Pancreas (tissue), 10 donors: ENCODE measurements at places on chromosomes 7 and 10.

DNA sequence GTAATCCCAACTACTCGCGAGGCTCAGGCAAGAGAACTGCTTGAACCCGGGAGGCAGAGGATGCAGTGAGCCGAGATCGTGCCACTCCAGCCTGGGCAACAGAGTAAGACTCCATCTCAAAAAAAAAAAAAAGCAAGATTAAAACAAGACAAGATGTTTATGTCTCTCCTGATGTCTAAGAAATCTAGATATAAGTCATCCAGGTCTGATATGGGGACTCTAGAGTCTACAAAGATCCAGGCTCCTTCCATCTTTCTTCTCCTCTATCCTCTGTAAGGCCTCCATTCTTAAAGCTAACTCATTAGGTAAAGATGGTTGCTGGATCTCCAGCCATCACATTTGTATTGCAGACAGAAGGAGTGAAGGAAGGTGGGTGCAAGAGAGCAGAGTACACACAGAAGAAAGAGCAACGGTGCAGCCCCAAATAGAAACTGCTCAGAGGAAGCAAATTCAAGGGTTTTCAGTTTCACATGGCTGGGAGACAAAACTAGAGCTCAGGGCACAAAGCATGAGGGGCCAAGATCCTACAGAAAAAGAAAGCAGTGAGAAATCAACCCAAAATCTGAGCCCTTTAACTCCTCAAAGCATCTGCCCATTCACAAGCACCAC lies 57.6 kb downstream of the USP6NL start:
- no peaks in the 10 kb centered on the region for H3K4me1 ChIP-seq
- no peak overlapping the region for H3K4me3 ChIP-seq
- no peaks in the 10 kb centered on the region for H3K36me3 ChIP-seq
- H3K27ac ChIP-seq, result no peak overlapping the region

- no peaks in the 10 kb centered on the region for H3K4me1 ChIP-seq
- H3K36me3 ChIP-seq, result no peaks in the 10 kb centered on the region
- no peak overlapping the region for H3K27ac ChIP-seq
Measured at GRCh38 chr10:62180677-62181076, 88.0 kb downstream of the RTKN2 start.

DNA sequence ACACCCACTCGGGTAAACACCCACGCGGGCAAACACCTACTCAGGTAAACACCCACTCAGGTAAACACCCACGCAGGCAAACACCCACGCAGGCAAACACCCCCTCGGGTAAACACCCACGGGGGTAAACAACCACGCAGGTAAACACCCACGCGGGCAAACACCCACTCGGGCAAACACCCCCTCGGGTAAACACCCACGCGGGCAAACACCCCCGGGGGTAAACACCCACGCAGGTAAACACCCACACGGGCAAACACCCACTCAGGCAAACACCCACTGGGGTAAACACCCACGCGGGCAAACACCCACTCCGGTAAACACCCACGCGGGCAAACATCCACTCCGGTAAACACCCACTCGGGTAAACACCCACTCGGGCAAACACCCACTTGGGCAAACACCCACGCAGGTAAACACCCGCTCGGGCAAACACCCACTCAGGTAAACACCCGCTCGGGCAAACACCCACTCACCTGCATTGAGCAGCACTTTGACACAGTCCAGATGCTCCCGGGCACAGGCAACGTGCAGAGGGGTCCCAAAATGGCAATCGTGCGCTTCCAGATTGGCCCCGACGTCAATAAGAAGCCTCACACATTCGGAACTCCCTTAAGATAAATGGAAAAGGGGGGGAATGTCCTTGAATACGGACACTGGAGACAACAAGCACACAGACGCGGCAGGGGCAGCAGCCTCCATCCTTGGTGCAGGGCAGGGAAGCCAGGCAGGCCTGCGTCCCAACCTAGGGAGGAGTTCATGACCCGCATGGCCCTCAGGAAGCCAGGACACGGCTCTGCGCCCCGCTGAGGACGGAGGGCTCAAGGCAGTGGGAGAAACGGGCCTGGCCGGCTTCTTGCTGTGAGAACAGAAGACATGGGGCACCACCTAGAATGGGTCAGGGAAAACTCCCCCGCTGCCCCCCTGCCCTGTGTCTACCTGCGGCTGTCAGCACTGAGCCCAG lies 17.6 kb downstream of the ASB13 start:
- no peaks in the 10 kb centered on the region for H3K36me3 ChIP-seq
- H3K27ac ChIP-seq, result no peak overlapping the region
- H3K4me1 ChIP-seq, result peaks cover 10% of the 10 kb centered on the region
- H3K27me3 ChIP-seq, result no peaks in the 10 kb centered on the region

DNA sequence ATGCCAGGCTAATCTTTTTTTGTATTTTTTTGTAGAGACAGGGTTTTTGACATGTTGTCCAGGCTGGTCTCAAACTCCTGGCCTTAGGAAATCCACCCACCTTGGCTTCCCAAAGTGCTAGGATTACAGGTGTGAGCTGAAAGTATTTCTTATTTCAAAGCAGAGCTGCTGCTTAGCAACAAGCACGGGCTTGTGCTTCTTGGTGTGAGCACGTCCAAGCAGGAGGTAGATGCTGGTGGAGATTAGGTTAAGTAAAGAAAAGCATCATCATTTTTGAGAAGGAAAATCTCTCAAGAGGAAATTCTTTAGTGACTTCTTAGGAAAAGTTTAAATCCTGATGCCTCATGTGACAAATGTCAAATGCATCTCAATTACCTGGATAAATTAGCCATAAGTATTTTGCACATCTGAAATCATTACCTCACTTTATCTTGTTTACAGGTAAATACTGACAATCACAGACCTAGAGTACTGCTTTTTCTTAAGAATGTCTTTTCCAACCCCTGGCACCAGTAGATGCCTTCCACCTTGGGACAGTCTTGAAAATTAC lies 431.8 kb upstream of the FZD8 start:
- H3K4me3 ChIP-seq, result no peak overlapping the region
- no peak for DNase-seq
- no peak overlapping the region for H3K27ac ChIP-seq
- no peaks in the 10 kb centered on the region for H3K4me1 ChIP-seq
- no peaks in the 10 kb centered on the region for H3K36me3 ChIP-seq
- no peaks in the 10 kb centered on the region for H3K27me3 ChIP-seq

DNA sequence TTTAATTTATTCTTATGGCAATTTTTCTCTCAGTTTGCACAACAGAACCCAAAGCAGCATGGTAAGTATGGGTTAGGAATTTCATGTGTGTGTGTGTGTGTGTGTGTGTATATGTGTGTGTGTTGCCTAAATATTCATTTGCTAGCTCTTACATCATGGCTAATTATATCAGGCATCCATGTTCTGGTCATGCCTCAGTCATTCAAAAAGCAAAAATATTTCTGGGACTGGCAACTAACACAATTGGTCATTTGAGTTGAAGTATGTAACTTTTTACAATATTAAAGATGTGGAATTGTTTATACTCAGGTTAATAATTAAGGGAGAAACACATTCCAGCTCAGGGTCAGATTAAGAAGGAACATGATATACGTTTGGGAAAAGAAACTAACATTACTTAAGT lies 67.6 kb upstream of the PHYHIPL start:
- peaks cover 36% of the 10 kb centered on the region for H3K4me1 ChIP-seq
- DNase-seq, result peak; percentile 13
- no peaks in the 10 kb centered on the region for H3K27me3 ChIP-seq
- H3K27ac ChIP-seq, result peak overlapping the region; percentile 28

- no peak overlapping the region for H3K4me3 ChIP-seq
- no peaks in the 10 kb centered on the region for H3K4me1 ChIP-seq
- no peaks in the 10 kb centered on the region for H3K27me3 ChIP-seq
- H3K36me3 ChIP-seq, result no peaks in the 10 kb centered on the region
- H3K27ac ChIP-seq, result no peak overlapping the region
- no peak for DNase-seq
Measured at GRCh38 chr7:34487391-34488115, 170.5 kb upstream of the NPSR1 start.

DNA sequence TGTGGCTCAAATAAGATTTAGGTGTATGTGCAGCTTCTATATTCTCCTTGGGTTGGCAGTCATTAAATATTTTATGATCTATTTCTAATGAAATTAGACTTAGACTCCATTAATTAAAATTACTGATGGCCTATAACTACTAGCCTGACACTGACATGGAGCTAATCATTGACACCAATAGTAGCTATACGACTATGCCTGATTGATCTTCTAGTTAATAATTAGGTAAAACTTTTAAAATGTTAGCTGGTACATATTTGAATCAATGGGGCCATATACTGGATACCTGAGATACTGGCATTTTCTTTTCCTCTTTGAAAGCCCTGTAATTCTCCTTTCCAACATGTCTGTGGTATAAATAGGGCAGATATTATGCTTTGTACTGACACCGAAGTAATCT lies 14.4 kb downstream of the WEE2 start:
- H3K36me3 ChIP-seq, result no peaks in the 10 kb centered on the region
- H3K27ac ChIP-seq, result no peak overlapping the region

DNA sequence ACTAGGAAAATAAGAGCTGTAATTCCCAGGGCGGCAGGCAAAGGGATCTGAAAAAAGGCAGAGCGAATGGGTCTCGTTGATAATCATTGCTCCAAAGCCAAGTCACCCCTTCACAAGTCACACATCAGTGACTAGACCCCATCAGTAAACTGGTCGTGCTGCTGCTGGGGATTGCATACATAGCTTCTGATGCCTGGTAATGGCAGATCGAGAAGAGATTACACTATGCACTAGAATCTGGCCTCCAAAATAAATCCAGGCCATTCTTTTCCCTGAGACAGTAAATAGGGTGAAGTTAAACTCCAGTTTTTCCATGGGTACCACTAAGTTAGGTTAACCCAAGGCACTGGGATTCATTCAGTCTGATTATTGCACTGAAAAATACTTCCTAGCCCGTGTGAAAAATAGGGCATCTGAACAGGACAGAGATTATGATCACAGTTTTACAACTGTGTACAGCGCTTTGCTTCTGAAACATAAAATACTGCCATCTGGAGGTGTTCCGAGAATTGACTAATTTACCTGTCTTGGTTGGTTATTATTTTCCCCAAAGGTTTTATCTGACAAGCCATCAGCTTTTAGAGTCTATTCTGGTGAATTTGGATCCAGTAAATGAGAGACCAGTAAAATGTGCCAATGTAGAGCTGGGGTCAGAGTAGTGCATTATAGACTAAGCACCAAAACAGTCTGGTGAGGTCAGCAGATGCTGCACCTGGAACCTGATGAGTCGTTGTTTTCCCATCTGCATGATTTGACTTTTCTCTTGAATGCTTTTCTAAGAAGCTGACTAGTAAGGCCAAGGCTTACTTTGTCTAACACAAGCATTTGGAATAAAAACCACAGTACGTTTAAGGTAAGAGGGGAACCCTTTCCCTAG lies 82.9 kb upstream of the AFAP1L2 start:
- H3K27ac ChIP-seq, result no peak overlapping the region
- H3K27me3 ChIP-seq, result no peaks in the 10 kb centered on the region
- H3K36me3 ChIP-seq, result no peaks in the 10 kb centered on the region

GRCh38 chr10:110002801-110003523 lies 4.8 kb upstream of the ADD3 start:
- DNase-seq, result no peak
- H3K4me3 ChIP-seq, result no peak overlapping the region
- H3K4me1 ChIP-seq, result peaks cover 4% of the 10 kb centered on the region
- H3K27me3 ChIP-seq, result no peaks in the 10 kb centered on the region
- no peak overlapping the region for H3K27ac ChIP-seq

DNA sequence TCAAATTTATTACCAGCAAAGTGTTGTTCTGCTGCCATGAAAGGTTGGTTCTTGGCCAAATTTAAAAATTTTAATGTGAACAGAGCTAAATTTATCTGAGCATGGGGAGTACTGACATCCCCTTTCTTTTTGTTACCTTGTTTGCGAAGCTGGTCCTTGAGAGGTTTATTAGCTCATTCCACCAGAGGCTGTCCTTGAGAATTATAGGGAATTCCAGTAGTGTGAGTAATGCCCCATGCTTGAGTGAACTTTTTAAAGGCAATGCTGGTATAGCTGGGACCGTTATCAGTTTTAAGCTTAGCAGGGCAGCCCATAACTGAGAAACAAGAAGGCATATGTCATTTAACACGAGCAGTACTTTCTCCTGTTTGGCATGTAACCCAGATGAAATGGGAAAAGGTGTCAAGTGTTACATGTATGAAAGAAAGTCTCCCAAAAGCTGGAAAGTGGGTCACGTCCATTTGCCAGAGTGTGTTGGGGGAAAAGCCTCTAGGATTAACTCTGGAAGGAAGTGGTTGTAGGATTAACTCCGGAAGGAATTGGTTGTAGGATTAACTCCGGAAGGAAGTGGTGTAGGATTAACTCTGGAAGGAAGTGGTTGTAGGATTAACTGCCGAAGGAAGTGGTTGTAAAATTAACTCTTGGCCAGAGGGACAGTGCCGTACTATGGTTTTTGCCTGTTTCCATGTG lies 37.3 kb upstream of the AKR1C2 start:
- no peaks in the 10 kb centered on the region for H3K36me3 ChIP-seq
- peak overlapping the region; percentile 10 for H3K27ac ChIP-seq
- no peak for DNase-seq
- H3K4me3 ChIP-seq, result no peak overlapping the region
- no peaks in the 10 kb centered on the region for H3K27me3 ChIP-seq
- H3K4me1 ChIP-seq, result no peaks in the 10 kb centered on the region

DNA sequence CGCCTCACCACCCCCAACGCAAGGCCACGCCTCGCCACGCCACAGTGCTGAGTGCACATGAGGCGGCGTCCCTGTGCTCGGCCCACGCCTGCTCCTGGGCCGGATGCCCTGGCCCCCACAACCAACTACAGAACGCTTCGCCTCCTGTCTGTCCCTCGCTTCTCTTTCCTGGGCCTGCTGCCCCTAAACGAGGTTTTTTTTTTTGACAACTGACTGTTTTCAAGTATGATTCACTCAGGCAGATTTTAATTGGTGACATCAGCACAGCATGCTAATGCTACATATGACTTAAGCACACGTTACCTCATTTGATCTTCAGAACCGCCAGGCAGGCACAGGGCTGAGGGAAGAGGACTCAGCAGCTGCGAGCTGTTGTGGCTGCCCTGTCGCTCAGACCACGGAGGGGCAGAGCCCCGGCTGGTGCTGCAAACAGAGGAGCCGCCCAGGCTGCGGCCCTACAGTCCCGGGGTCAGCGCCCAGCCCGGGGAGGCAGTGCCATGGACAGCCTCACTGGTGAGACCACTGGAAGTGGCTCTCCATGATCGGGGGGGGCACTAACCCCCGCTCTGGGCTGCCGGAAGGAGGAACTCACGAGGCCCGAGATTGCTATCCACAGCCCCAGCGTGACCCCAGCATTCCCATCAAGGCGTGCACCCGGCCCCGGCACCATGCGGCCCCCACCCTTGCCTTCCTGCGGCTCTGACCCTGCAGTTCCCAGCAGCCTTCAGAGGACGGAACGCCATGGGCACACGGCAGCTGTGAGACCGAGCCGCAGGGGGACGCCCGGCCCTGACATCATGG lies 212.8 kb downstream of the MAD1L1 start:
- H3K4me3 ChIP-seq, result no peak overlapping the region
- H3K4me1 ChIP-seq, result no peaks in the 10 kb centered on the region

GRCh38 chr7:44914992-44915607 lies 29.8 kb upstream of the PURB start:
- H3K27me3 ChIP-seq, result no peaks in the 10 kb centered on the region
- no peak overlapping the region for H3K4me3 ChIP-seq
- H3K4me1 ChIP-seq, result peaks cover 6% of the 10 kb centered on the region

DNA sequence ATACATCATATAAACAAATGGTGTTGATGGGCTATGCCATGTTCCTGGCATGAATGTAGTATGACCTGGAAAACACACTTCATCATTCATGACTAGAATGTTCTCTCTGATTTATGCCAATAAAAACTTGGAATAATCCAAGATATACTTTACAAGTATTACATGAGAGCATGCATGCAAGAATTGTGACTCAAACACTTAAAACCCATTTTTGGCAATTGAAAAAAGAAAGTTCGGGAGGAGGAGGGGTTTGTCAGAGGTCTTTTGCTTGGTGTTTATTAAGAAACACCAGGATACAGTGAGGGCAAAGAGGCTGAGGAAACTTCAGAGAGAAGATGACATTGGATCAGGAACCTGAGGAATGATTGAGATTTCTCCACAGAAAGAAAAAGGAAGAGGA lies 10.2 kb upstream of the CUL1 start:
- H3K4me1 ChIP-seq, result no peaks in the 10 kb centered on the region
- H3K27me3 ChIP-seq, result no peaks in the 10 kb centered on the region
- no peak overlapping the region for H3K4me3 ChIP-seq
- no peaks in the 10 kb centered on the region for H3K36me3 ChIP-seq
